Testis (tissue), 5 donors: ENCODE measurements at places on chromosomes 6 and 20. TPM values are rescaled to one million over a fixed set of nuclear protein-coding genes. Genes with fewer than 3 reads are reported as not detected.

Gene GABRR1
- polyA plus RNA-seq = 3.4 TPM

Gene ANGPT4
- 1.2 TPM for polyA plus RNA-seq

Gene PRL
- 2.4 TPM for polyA plus RNA-seq

Gene MACROD2
- 12.6 TPM for polyA plus RNA-seq

Gene CPXM1
- 25.2 TPM for polyA plus RNA-seq

Gene SLC24A3
- polyA plus RNA-seq = 4.5 TPM

Gene IL20RA
- polyA plus RNA-seq = 8.4 TPM

Gene GJA10
- not detected for polyA plus RNA-seq

GRCh38 chr20:50580842-50581544 lies 70.8 kb downstream of the PTPN1 start:
- H3K27me3 ChIP-seq = no peaks in the 10 kb centered on the region
- no peaks in the 10 kb centered on the region for H3K4me1 ChIP-seq

DNA sequence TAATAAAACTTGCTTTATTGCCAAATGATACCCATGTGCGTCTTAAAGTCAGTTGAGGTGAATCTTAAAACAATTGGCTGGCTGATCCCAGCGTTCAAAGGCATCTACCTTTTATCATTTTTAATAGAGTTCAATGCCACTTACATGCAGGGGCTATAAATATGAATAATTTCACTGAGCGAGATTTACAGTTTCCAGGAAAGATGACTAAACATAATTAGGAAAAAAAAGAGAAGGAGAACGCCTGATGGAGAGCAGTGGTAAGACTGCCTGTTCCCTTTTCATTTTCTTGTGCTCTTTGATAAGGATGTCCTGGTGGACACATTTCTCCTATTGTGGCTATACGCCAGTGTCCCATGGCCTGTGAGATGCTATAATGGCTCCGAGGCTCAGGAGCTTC lies 139.9 kb upstream of the SLC22A23 start:
- DNase-seq = no peak
- H3K27me3 ChIP-seq = no peaks in the 10 kb centered on the region
- no peak overlapping the region for H3K27ac ChIP-seq

DNA sequence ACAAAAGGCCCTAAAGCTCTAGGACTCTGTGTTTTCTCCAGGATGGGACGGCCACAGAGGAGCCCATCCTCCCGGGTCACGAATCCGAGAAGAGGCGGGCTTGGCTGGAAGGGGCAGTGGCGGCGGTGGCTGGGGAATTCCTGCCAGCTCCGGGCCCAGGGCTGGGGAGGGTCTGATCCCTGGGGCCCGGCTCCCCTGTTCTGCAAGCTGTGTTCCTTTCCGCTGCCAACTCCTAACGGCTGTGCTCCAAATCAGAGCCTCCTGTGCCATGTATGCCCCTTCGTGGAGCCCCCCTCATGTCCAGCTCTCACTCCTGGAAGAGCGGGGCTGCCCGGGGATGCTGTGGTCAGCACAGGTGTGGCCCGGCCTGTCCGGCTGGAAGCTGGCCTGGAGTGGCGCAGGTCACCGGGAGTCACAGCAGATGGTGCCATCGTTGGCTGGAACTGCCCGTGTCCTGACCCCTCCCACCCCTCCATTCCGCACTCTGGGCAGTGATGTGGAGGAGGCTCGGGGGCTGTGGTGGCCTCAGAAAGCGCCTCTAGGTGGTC lies 88.2 kb upstream of the MPC1 start:
- no peaks in the 10 kb centered on the region for H3K4me1 ChIP-seq
- no peaks in the 10 kb centered on the region for H3K27me3 ChIP-seq
- no peaks in the 10 kb centered on the region for H3K36me3 ChIP-seq
- H3K27ac ChIP-seq = no peak overlapping the region
- H3K4me3 ChIP-seq = no peak overlapping the region

GRCh38 chr6:42978487-42978838 lies 518 bp downstream of the PEX6 start:
- peak overlapping the region; percentile 90 for H3K4me3 ChIP-seq
- peak overlapping the region; percentile 86 for H3K27ac ChIP-seq
- peak; percentile 45 for DNase-seq
- no peaks in the 10 kb centered on the region for H3K27me3 ChIP-seq
- H3K36me3 ChIP-seq = no peaks in the 10 kb centered on the region
- H3K4me1 ChIP-seq = peaks cover 10% of the 10 kb centered on the region
